ENCODE measurements at places on chromosomes 7 and 10.

DNA sequence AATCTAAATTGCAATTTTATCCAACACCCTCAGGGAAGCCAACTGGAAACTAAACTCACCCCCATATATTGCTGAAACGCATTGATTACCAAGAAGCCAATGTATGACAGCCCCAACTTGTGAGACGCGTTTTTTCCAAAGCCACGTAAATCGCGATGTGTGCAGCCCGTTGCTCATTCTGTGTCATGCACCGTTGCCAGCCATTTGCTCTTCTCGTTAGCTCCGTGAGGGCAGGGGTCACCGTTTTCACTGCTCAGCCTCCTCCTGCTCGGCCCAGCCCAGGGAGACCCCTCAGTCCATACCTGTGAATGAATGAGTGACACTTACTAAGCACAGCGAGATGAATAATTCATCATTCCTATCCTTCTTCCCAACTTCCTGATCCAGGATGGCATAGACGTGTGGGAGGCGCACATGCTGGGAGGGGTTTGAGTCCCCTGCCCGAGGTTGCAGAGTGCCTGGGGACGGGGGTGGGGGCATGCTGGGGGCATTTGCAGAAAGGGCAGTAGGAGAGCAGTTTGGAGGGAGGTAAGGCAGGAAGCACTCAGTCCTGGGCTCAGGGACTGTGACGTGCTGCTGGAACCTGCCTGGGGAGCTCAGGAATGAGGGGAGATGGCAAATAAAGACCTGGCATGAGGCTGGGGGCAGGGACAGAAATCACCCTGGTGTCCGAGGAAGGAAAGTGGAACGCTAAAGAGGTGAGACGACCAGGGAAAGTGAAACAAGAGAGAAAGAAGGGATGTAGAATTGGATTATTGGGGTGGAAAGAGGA lies 104.2 kb upstream of the SDK1 start:
- DNase-seq, result no peak

DNA sequence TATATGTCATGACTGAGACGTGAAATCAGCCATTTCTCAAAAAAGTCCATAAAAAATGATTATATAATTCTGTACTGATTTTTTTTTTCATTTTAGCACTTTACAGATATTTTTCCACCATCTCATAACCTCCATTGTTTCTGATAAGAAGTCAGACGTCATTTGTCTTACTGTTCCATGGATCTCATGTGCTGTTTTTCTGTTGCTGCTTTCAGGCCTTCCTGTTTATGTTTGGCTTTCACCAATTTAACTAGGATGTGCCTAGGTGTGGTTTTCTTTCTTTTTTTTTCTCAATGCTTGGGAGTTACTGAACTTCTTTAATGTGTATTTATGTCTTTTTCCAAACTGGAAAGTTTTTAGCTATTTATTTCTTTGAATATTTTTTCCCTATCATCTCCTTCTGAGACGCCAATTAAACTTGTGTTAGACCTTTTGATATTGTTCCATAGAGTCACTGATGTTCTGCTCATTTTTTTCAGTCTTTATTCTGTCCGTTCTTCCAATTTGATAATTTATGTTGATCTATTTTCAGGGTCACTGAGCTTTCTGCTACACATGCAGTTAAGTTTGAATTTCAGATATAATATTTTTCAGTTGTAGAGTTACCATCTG lies 43.3 kb downstream of the TAF3 start:
- no peak for DNase-seq

DNA sequence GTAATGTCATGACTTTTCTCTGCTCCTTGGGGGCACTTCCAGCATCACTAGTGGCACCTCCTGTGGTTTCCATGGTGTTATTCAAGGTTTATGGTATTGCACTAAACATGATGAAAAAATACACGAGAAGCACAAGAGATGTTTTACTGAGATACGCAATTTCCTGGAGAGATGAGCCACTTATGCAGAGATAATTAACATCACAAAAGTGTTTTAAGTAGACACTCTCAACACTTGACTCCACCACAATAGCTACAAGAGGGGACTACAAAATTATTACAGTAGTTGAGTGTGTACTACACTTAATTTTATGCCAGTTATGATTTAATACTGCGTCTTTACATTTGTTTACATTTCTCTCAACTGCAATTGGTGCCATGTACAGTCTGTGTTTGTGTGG lies 906.7 kb downstream of the DNAJB9 start:
- no peak for DNase-seq

DNA sequence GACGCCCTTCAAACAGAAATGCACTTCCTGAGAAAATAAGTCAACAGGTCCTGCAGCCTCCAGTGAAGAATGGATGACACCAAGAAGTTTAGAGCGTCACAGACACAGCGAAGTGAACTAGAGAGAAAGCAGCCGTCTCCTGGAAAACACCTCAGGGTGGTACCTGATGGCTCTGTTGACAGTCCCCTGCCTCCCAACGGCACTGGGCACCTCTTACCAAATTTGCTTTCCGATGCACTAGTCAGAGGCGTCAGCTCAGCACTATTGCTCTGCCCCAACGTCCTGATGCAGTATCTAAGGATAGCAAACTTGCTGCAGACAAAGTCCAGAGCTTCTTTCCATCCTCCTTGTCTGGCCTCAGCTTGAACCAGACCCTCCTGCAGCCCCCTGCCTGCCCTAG lies 38.3 kb downstream of the SFMBT2 start:
- no peak for DNase-seq

DNA sequence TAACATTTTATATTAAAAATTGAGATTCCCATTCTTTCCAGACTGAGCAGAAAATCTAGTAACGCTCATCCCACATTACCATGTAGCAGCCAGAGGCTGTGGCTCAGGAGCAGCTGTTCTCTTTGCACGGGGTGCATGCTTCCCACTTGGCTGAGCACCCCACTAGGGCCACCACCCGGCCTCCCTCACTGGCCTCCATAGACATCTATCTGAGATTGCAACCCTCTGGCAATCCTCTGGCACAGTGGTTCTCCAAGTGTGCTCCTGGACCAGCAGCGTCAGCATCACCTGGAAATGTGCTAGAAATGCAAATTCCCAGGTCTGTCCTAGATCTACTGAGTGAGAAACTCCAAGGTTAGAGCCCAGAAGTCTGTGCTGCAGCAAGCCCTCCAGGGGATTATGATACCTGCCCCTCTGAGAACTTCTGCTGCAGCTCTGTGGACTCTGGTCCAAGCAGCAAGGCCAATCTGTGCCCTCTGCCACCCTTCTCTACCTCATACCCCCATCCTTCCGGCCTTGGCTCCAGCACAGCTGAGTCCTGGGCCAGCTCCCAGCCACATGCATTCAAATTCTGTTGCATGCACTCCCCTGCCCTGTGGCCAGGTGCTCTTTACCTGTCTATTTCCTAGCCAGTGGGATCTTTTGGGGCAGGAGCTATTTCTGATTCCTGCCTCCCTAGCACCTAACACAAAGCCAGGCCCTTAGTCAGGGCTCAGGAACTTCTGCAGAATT lies 301.5 kb downstream of the GRID1 start:
- DNase-seq, result no peak

- DNase-seq, result no peak
Measured at GRCh38 chr7:127536394-127536691, 49.1 kb downstream of the GCC1 start.

DNA sequence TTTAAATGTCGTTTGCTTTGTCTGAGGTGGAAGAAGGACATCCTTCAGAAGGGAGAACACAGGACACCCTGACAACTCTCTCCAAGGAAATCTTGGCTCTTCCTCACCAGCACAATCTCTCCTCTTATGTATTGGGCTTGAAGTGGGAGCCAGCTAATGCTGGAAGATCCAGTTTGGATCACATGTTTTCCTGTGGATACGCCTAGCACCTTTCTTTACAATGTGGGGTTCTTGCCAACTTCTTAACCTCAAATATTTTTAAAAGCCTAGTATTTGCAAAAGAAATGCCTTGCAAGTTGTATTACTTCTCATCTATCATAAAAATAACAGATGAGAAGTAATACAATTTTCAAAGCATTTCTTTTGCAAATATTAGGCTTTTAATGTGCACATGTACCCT lies 76.4 kb downstream of the FRMD4A start:
- no peak for DNase-seq

GRCh38 chr7:118327174-118327573 lies 102.7 kb downstream of the ANKRD7 start:
- no peak for DNase-seq

- DNase-seq, result no peak
Measured at GRCh38 chr7:150927956-150928344, 50.2 kb downstream of the KCNH2 start.

DNA sequence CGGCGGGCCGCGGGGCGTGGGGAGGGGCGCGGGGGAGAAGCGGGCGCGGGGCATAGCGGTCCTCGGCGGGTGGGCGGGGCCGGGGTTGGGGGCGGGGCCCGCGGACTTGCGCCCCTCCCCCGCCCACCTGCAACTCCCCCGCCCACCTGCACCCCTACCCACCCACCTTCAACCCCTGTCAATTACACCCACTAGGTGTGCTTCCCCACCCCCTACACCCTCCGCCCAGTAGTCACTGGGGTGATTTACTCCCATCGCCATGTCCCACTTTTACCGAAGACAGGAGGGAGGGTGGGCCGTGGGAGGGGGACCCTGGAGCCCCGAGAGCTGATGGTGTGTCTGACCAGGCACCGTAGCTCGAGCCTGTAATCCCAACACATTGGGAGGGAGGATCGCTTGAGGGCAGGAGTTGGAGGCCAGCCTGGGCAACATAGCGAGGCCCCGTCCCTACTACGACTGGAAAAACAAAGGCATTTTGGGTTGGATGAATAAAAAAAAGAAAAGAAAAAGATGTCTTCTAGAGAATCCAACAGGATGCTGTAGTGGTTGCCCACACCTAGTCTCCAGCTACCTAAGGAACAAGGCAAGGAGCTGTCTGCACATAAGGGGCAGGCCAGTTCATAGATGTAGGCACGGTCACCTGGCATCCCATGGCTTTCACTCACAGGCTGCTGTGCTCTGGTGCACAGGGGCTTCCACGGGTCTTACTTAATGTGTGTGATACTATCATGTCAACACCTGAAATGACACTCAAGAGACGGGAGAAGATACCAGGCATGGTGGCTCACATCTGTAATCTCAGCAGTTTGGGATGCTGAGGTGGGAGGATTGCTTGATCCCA lies 761 bp downstream of the KCTD7 start:
- DNase-seq, result peak; percentile 24

DNA sequence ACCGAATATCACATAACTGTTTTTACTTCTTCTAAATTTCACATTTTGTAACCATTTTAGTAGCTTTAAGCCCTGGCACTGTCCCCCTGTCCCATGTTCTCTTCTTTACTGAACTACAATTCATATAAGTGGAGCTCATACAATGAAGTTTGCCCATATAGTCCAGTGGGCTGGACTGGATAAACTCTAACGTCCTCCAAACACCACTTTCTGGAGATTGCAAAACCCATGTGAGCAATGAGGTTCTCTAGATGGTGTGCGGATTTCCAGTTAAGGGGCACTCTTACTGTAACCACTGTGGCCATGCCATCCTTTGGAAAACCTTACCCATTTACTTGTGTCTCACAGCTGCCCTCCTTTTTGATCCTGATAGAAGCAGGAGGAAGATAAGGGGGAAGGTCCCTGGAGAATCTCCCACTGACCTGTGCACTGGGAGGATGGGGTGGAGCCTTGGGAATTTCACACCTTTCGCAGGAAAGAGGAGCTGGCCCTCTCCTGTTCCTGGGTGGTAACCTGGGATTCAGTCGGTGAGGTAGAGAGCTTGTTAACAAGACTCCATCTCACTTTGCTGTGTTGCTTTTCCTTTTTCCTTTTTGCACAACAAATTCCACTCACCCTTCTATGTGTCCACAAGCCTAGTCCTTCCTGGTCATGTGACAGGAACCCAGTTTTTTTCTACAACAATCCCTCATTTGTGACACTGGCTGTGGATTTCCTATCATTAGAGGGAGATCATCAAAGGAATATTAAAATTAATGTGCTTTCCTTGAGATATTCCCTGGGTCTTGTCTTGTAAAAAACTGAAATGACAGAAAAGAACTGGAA lies 120.7 kb downstream of the ARID5B start:
- no peak for DNase-seq

DNA sequence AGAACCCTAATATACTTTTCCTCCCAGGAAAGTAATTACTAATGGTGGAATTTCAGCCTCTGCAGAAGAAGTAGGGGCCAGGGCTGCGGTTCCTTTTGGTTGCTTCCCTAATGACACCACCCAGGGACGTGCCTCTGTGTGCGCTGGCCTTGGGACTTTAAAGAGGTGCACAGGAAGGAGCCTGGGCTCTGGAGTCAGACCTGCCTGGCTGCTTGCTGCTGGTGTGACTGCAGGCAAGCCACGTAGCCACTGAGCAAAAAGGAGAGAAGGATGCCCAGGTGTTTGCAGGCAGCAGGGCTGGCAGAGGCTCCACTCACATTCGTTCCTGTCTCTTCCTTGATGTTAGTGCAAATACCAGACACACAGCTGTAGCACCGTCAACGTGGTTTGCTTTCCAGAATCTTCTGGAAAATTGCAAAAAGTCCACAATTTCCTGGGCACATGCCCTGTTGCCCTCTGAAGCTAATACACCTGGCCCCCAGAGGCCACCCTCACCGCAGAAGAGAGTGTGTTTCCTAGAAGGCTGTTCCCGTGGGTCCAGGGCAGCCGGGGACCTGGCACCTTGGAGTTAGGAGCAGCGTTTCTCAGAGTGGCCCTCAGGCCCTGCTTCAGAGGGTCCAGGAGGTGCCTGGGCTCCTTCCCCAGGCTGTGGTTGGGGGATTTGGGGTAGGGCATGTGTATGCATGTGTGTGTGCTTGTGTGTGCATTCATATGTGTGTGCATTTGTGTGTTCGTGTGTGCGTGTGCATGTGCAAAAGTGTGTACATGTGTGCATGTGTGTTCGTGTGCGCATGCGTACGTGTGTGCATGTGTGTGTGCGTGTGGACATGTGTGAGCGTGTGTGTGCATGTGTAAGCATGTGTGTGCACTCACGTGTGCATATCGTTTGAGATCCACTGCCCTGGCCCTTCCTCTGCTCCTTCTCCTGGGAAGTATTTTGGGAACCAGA lies 12.8 kb upstream of the PRKAG2 start:
- no peak for DNase-seq

DNA sequence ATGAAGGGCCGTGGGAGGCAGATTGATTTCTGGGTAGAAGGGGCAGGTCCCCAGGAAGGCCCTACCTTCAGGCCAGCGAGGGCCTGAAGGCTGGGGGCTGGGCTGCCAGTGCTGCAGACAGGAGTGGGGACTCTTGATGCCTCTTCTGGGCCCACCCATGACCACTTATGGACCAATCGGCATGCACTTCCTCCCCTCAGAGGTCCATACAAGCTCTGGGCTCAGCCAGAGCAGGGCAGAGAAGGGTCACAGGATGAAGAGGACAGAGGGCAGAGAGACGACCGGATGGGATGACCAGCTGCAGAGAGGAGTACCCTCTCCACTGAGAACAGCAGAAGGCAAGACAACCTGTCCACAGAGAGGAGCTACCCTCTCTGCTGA lies 120.1 kb downstream of the DYNC2I1 start:
- DNase-seq, result peak; percentile 34

Measured in GM12865 (cell line).